ENCODE measurements at places on chromosomes 11 and 22.

GRCh38 chr11:70332567-70332966 is 62.1 kb downstream of the PPFIA1 start:
- DNase-seq = no peak

- DNase-seq = no peak
These were observed 81.4 kb downstream of the SLC1A2 start for GRCh38 chr11:35337914-35338305.

- peak; percentile 87 for DNase-seq
These were observed 117.8 kb downstream of the NAT10 start for GRCh38 chr11:34223021-34223813.

- DNase-seq = no peak
These were observed 124.8 kb upstream of the CNTN5 start for GRCh38 chr11:98895936-98896335.

DNA sequence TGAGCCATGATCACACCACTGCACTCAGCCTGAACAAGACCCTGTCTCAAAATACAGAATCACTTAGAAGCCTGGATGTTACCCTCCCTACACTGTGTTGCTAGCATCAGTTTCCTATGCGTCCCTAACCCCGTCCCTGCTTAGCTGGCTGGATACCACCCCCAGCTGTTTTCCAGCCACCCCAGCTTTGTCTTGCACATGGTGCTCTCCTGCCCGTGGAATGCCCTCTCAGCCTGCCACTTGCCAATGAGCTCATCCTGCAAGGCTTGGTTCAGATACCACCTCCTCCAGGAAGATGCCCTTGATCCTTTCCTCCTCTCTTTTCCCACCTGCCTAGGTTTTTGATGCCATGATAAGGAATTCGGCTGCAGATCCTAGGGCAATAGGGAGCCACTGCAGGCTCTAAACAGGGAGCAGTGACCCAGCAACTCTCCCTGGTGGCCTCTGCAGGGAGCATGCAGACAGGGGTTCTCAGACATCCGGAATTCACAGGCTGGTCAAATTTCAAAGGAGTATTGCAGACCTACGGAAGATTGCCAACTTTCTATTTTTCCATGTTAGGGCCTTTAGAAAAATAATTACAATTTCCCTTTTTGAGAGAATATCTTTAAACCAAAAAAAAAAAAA is 52.7 kb upstream of the WNT7B start:
- no peak for DNase-seq

DNA sequence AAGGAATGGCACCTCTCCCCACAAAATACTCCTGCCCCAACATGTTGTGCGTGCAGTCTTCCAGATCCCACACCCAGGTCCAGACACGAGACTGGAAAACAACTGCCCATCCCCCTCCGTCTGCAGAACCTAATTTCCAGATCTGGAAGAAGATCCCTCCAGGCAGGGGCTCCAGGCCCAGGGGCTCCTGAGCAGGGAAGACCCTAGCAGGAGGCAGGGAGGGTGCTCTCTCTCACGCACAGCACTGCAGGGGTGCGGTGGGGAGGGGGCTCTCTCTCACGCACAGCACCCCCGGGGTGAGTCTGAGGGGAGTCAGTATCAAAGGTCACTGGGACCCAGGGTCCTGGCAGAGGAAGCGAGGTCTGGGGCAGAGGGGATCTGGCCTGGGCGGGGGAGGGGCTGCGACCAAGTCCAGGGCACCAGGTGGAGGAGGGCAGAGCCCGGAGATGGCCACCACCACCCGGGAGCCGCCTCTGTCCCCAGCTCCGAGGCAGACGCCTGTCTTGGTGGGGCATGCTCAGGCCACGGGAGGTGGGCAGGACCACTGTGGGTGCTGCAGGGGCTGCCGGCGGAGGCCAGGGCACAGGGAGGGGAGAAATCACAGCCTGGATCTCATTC is 1.7 kb downstream of the MLC1 start:
- DNase-seq = no peak

DNA sequence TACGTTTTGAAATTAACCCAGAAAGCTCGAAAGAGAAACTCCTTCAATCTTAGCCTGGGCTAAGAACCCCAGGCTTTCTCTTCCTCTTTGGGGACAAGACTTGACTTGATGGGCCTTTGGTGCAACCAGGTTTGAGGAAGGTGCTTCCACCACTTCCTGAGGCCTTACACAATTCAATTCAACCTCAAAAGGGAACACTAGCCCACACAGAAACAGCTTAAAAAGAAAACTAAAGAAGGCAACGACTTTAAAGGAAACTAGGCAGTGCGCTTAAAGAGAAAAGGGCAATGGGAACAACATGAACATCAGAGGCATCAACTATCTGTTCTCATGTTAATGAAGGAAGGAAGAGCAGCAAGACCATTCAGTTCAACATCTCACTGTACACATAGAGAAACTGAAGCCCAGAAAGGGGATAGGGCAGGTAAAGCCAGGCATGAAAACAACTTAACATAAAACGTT is 24.8 kb downstream of the PAK1 start:
- DNase-seq = no peak

GRCh38 chr11:27130806-27131205 is 90.2 kb downstream of the BBOX1 start:
- DNase-seq = no peak

GRCh38 chr11:121606354-121606753 is 153.6 kb upstream of the SORL1-AS1 start:
- no peak for DNase-seq

DNA sequence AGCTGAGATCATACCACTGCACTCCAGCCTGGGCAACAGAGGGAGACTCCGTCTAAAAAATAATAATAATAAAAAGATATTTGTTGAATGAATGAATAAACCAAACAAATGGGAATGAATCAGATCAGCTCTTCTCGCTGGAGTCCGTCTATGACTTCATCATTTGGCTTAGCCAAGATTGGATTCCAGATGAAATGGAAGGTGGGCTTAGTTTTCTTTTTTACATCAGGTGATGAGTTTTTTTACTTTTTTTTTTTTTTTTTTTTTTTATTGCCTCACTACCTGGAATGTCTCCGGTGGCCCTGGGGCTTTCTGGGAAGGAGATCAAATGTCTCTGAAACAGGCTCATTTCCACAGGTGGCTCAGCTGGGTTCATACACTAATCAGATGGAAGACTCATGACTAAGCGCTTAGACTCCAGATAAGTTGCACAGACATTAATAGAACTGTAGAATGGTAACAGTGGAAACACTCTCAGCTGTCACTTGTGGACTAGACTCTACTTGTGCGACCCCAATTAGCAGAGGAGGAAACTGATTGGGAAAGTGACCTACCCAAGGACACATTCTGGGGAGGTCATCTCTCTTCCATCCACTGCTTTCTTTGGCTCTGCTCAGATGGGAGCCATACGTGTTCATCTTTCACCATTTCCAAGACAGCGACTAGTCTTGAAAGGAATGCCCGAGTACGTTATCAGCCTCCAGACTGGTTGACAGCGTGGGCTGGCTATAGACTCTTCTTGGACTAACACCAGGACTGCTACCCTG is 20.5 kb upstream of the RBFOX2 start:
- DNase-seq = no peak

DNA sequence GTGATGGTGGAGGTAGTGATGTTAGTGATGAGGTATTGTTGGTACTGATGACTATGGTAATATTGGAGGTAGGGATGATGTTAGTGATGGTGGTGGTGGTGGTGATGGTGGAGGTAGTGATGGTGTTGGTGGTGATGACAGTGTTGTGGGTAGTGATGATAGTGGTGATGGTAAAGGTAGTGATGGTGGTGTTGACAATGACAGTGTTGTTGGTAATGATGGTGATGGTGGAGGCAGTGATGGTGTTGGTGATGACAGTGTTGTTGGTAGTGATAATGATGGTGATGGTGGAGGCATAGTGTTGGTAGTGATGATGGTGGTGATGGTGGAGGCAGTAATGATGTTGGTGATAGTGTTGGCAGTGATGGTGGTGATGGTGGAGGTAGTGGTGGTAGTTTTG is 65.1 kb downstream of the MYO7A start:
- DNase-seq = no peak

DNA sequence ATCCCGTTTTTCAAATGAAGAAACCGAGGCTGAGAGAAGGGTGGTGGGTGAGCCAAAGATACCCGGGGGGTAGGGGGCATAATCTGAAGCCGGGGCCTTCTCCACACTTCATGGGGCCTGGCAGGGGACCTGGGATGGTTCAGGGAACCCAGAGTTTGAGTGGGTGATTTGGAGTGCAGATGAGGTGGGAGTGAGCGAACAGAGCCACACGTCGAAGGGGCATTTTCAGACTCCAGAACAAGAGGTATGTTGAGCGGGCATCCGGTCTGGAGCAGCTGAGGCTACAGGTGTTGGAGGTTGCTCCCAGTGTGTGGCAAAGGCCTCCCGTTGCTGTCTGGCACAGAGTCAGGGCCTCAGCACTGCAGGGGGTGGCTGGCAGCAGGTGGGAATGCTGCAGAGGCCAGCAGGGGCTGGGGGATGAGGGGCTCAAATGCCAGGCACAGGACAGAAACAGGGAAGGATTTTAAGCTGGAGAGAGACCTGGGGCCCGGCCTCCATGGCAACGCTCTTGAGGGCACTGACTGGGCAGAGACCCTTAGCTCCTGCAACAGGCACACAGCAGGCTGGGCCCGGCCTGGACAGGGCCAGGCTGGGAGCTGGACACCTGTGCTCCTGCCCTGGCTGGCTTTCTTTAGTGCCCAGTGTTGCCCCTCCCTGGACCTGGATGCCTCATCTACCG is 46.2 kb downstream of the WNT11 start:
- no peak for DNase-seq

- peak; percentile 23 for DNase-seq
These were observed 76.7 kb downstream of the PISD start for GRCh38 chr22:31585161-31585859.

DNA sequence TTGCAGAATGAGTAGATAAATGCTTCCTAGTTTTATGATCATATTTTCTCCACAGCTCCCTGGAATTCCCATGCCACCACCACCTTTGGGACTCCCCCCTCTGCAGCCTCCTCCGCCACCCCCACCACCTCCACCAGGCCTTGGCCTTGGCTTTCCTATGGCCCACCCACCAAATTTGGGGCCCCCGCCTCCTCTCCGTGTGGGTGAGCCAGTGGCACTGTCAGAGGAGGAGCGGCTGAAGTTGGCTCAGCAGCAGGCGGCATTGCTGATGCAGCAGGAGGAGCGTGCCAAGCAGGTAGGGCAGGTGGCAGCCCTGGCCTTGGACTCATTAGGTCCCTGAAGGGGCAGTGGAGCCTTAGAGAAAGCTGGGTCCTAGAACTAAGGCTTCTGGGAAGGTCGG is 2.9 kb downstream of the SF3B2 start:
- DNase-seq = no peak

DNA sequence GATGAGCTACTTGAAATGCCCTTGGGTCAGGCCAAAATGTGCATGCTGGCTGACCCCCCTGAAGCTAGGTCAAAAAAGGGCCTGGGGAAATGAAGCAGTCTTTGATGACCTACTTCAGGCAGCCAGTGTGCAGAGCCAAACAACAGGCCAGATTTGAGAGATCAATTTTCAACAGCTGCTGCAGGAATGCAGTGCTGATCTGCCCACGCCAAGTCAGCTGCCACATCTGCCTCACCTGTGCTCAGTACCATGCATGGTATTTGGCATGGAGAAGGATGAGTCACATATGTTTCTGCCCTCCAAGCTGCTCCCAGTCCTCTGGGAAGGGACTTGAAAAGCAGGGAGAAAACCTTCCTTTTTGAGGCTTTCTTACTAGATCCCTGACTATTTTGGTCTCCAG is 35.8 kb downstream of the MTNR1B start:
- DNase-seq = peak; percentile 39

- no peak for DNase-seq
These were observed 98.2 kb upstream of the CRYBB3 start for GRCh38 chr22:25101501-25101900.

- no peak for DNase-seq
These were observed 20.2 kb downstream of the BPIFC start for GRCh38 chr22:32444068-32444467.

DNA sequence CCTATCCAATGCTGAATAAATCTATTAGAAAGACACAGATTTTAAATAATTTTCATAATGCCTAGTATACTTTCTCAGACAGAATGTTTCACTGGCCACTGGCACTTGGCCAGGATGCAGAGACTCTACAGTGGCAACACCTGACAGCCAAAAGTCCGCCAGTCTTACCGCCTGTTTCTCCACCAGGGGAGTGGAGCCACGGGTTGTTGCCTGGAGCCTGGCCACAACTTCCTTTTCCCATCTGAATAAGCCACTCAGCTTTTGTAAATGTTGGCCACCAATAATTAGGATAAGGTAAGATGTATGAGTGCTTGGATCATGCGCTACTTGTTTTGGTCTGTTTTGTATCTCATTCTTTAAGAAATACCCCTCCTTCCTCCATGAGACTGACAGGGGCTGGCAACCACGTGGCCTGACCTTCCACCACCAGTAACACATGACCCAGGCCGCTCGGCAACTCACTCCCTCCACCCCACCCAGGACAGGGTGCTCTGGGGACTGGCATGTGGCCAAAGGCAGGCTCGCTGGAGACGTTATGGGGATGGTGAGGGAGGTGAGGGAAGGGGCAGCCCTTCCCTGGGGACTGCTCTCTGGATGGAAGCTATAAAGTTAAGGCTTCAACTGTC is 93.0 kb upstream of the BID start:
- DNase-seq = no peak

- DNase-seq = no peak
These were observed 48.7 kb upstream of the RASD2 start for GRCh38 chr22:35491908-35492380.

DNA sequence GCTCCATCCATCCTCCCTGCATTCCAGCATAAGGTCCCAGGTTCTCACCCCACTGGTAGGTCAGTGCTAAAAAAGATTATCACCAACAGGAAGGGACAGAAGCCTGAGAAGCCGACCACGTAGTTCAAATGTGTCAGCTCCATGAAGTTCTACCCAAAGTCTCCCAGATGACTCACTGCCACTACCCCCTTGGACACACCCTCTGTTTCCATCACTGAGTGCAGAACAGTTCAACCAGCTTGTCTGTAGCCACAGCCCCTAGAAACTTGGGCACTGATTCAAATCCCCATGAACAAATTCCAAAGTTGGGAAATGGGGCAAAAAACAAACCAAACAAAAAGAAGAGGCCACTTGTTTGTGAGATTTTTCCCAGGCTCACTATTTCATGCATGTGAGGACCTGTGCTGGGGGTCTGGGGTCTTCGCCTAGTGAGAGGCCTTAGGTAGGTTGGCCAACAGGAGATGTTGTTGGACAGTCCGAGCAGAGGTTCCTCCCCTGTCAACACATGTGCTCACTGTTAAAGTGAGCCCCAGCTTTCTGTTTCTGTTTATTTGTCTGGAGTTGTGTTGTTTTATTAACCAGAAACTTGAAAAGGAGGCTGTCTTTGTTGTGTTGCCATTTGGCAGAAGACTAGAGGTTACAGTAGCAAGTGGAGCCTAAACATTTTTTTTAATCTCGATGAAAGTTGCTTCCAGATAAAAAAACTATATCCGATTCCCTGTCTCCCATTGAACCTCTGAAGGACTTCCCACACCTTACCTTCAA is 24.2 kb upstream of the FLI1 start:
- DNase-seq = no peak

GRCh38 chr11:108851781-108852180 is 186.9 kb downstream of the DDX10 start:
- no peak for DNase-seq

DNA sequence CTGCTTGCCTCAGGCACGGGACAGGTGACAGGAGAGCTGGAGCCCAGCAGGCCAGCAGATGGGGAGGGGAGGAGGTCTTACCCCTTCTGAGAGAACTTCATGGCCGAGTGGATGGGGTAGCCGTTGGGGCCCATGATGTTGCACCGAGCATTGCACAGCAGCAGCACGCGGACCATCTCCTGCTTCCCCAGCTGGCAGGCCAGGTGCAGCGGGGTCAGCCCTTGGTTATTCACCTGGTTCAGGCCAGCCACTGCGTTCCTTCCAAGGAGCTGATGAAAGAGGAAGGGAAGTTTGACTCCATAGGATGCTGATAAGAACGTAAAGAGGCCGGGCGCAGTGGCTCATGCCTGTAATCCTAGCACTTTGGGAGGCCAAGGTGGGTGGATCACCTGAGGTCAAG is 29.4 kb upstream of the BAIAP2L2 start:
- DNase-seq = no peak
